ENCODE measurements at places on chromosomes 12 and 14.

- no peak for DNase-seq
- no peaks in the 10 kb centered on the region for H3K27me3 ChIP-seq
- H3K4me3 ChIP-seq, result no peak overlapping the region
- H3K27ac ChIP-seq, result peak overlapping the region; percentile 35
Observed at GRCh38 chr14:23916004-23916403, 37.6 kb upstream of the DHRS4 start.

- H3K27me3 ChIP-seq, result no peaks in the 10 kb centered on the region
- H3K27ac ChIP-seq, result no peak overlapping the region
- no peak for DNase-seq
- H3K36me3 ChIP-seq, result no peaks in the 10 kb centered on the region
Observed at GRCh38 chr14:102528431-102529170, 19.0 kb upstream of the ANKRD9 start.

GRCh38 chr12:109264943-109265650, 44.0 kb downstream of the FOXN4 start:
- H3K27me3 ChIP-seq, result no peaks in the 10 kb centered on the region
- H3K36me3 ChIP-seq, result peaks cover 20% of the 10 kb centered on the region
- DNase-seq, result no peak
- no peak overlapping the region for H3K27ac ChIP-seq
- H3K4me3 ChIP-seq, result no peak overlapping the region

- no peak overlapping the region for H3K27ac ChIP-seq
- no peak for DNase-seq
- H3K27me3 ChIP-seq, result no peaks in the 10 kb centered on the region
- H3K4me1 ChIP-seq, result no peaks in the 10 kb centered on the region
- H3K4me3 ChIP-seq, result no peak overlapping the region
- no peaks in the 10 kb centered on the region for H3K36me3 ChIP-seq
Observed at GRCh38 chr14:102565959-102566358, 26.5 kb upstream of the RCOR1 start.

GRCh38 chr14:80049055-80049454, 162.2 kb downstream of the DIO2 start:
- no peak for DNase-seq
- no peaks in the 10 kb centered on the region for H3K4me1 ChIP-seq
- H3K36me3 ChIP-seq, result no peaks in the 10 kb centered on the region
- H3K4me3 ChIP-seq, result no peak overlapping the region
- H3K27ac ChIP-seq, result no peak overlapping the region
- no peaks in the 10 kb centered on the region for H3K27me3 ChIP-seq

DNA sequence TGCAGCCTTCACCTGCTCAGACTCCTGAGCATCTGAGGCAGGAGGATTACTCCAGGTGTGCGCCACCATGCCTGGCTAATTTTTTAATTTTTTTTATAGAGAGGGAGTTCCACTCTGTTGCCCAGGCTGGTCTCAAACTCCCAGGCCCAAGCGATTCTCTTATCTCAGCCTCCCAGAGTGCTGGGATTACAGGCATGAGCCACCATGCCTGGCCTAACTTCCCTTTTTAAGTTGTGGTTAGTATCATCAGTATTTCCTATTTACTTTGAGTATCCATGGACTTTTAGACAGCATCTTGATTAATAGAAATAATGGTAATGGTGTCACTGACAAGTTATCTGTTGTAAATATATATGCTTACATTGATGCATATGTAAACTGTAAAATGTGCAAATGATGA, 116.9 kb downstream of the FGD4 start:
- DNase-seq, result no peak
- H3K36me3 ChIP-seq, result no peaks in the 10 kb centered on the region
- H3K27ac ChIP-seq, result no peak overlapping the region
- no peaks in the 10 kb centered on the region for H3K27me3 ChIP-seq
- H3K4me1 ChIP-seq, result no peaks in the 10 kb centered on the region

- no peak overlapping the region for H3K4me3 ChIP-seq
- no peak overlapping the region for H3K27ac ChIP-seq
- H3K4me1 ChIP-seq, result no peaks in the 10 kb centered on the region
- no peaks in the 10 kb centered on the region for H3K27me3 ChIP-seq
- H3K36me3 ChIP-seq, result no peaks in the 10 kb centered on the region
- no peak for DNase-seq
Observed at GRCh38 chr12:72368298-72368697, 96.1 kb downstream of the TRHDE start.

DNA sequence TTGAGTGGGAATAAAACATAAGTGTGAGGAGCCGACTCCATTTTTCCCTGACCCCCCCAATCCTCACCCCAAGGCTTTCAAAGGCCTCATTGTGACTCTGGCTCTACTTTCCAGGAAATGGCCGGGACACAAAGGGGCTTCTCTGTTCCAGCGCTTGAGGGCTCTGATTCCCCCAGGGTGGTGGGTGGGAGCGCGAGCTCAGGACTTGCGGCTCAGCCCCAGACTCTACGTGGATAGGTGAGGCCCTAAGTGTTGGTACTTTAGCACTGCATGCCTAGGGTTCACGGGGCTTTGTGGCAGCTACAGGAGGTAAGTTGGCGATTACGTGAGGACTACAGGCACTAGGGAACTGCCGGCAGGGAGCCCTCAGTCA, 553 bp downstream of the CNPY2 start:
- H3K4me1 ChIP-seq, result peaks cover 10% of the 10 kb centered on the region
- peak overlapping the region; percentile 79 for H3K4me3 ChIP-seq
- peaks cover 32% of the 10 kb centered on the region for H3K36me3 ChIP-seq
- H3K27me3 ChIP-seq, result no peaks in the 10 kb centered on the region
- H3K27ac ChIP-seq, result peak overlapping the region; percentile 91

- DNase-seq, result no peak
- H3K36me3 ChIP-seq, result no peaks in the 10 kb centered on the region
- no peak overlapping the region for H3K27ac ChIP-seq
- H3K27me3 ChIP-seq, result no peaks in the 10 kb centered on the region
- no peak overlapping the region for H3K4me3 ChIP-seq
- no peaks in the 10 kb centered on the region for H3K4me1 ChIP-seq
Observed at GRCh38 chr14:72128629-72129028, 196.4 kb downstream of the RGS6 start.

DNA sequence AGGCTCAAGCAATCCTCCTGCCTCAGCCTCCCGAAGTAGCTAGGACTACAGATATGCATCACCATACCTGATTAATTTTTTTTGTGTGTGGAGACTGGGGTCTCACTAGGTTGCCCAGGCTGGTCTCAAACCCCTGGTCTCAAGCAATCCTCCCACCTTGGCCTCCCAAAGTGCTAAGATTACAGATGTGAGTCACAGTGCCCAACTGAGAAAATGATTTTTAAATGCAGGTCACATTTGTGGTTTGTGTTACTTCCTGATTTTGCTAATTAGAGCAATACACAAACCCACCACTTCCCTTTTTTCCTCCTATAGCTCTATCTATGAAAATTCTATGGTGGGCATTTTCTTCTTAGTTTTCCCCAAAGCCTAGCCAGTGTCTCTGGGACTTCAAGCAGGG, 45.5 kb upstream of the TMEM263 start:
- no peak overlapping the region for H3K4me3 ChIP-seq
- H3K27me3 ChIP-seq, result no peaks in the 10 kb centered on the region
- H3K27ac ChIP-seq, result no peak overlapping the region
- H3K36me3 ChIP-seq, result no peaks in the 10 kb centered on the region

DNA sequence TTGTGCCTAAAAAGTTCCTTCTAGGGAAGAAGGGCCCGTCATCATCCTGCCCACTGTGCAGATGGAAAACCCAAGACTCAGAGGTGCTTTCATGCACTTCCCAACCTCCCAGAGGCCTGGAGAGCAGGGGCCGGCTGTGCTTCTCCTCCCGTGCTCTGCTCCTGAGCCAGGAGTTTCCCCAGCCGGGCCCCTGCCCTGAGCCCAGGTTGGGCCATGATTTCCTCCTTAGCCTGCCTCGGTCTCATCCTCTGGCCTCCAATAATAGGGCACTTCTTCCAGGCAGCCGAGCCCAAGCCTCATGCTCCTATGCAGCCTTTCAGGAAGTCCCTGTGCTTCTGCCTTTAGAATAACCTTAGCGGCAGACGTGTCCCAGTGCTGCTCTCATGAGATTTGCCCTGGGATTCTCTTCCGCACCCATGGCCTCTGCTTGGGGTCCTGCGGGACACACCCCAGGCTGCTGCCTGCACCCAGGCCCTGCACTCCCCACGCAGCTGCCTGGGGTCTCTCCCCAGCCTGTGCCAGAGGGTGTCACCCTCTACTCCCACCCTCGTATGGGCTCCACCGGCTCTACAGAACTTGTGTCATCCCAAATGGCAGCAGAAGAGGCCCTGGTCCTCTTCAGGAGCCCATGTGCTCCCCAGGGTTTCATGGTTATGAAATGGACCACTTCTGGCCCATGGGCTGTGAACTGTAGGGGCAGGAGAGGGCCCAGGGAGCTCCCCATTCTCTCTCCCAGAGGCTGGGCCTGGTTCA, 359.3 kb downstream of the ADGRD1 start:
- no peaks in the 10 kb centered on the region for H3K27me3 ChIP-seq
- H3K27ac ChIP-seq, result no peak overlapping the region
- no peaks in the 10 kb centered on the region for H3K36me3 ChIP-seq

DNA sequence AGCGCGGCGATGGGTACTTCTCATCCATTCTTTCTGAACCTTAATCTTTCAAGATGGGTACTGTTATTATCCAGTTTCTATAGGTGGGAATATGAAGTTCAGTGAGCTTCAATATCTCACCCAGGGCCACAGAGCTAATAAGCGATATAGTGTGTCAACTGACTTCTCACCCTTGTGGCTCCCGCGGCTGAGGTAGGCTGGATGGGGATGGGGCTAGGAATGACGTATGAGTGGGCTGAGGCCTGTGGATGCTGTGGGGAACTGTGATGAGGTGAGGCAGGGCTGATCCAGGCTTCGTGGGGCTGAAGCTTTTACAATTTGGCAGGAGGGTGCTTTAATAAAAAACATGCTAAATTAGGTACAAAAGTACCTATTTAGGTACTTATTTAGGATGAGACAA, 32.9 kb upstream of the ATP23 start:
- H3K27me3 ChIP-seq, result no peaks in the 10 kb centered on the region
- no peaks in the 10 kb centered on the region for H3K4me1 ChIP-seq
- no peak overlapping the region for H3K27ac ChIP-seq
- no peak overlapping the region for H3K4me3 ChIP-seq

DNA sequence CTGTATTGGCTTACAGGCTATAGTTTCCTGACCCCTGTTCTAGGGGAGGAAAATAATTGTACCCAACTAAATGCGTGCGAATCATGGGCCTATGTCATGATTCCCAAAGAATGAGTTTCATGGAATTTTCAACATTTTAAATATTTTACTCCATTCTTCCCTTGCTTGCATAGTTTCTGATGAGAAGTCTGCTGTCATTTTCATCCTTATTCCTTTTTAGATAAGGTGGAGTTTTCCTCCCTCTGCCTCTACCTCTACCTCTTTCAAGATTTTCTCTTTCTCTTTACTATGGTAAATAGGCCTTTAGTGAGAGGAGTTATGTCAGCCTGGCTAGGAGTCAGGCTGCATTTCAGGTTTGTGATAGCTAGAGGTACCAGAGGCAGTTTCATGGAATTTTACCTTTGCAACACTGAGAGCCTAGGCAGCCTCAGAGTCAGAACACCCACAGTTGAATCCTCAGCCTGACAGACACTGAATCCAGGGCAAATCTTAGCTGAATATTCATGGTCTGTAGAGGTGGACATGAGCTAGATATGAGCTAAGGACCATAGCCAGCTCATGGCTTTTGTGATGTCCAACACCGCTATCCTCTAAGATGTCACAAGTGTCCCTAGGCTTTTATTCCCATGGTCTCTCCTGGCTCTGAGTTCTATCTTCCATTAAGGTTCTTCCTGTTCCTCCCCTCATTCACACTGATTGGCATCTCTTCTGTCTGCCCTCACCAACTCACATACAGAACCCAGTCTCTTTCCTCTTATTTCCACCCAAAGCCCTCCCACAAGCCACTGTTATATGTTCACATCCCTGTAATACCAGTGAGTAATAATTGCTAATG, 6.0 kb downstream of the SERPINA3 start:
- no peak overlapping the region for H3K4me3 ChIP-seq
- DNase-seq, result no peak
- no peak overlapping the region for H3K27ac ChIP-seq
- no peaks in the 10 kb centered on the region for H3K27me3 ChIP-seq

GRCh38 chr12:81284137-81284536, 206.3 kb downstream of the ACSS3 start:
- DNase-seq, result no peak
- H3K4me3 ChIP-seq, result no peak overlapping the region
- H3K27ac ChIP-seq, result no peak overlapping the region
- no peaks in the 10 kb centered on the region for H3K27me3 ChIP-seq
- no peaks in the 10 kb centered on the region for H3K4me1 ChIP-seq

- H3K4me1 ChIP-seq, result peaks cover 9% of the 10 kb centered on the region
- H3K27ac ChIP-seq, result no peak overlapping the region
- H3K4me3 ChIP-seq, result no peak overlapping the region
- H3K36me3 ChIP-seq, result no peaks in the 10 kb centered on the region
Observed at GRCh38 chr12:3140284-3140683, 63.1 kb downstream of the TSPAN9 start.

DNA sequence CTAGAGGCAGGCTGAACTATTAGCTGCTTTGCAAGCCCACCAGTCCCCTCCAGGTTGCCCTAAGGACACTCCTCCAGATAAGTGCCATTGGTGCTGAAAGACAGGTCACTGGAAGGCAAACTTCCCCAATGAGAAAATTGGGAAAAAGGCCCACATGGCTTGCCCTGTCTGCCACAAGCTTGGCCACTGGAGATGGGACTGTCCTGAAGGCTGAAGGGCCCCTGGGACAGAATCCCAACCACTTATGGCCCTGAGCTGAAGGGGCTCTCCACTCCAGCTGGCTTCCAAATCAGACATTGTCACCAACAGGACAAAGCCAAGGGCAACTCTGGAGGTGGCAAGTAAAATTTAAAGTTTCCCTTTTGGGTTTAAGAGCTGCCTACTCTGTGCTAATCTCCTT, 12.2 kb upstream of the DHRS2 start:
- H3K4me1 ChIP-seq, result no peaks in the 10 kb centered on the region
- H3K36me3 ChIP-seq, result no peaks in the 10 kb centered on the region
- H3K4me3 ChIP-seq, result no peak overlapping the region
- no peak overlapping the region for H3K27ac ChIP-seq

- H3K27me3 ChIP-seq, result no peaks in the 10 kb centered on the region
- no peaks in the 10 kb centered on the region for H3K36me3 ChIP-seq
- no peak overlapping the region for H3K27ac ChIP-seq
- no peak overlapping the region for H3K4me3 ChIP-seq
- H3K4me1 ChIP-seq, result no peaks in the 10 kb centered on the region
Observed at GRCh38 chr14:87207756-87208155, 785.2 kb downstream of the GALC start.

- no peak for DNase-seq
- H3K36me3 ChIP-seq, result no peaks in the 10 kb centered on the region
- H3K27ac ChIP-seq, result no peak overlapping the region
- H3K4me3 ChIP-seq, result no peak overlapping the region
Observed at GRCh38 chr12:100017056-100017455, 32.3 kb upstream of the ANKS1B start.
